Fibroblast of gingiva (primary cell): ENCODE measurements at places on chromosomes 1 and 21.

- DNase-seq, result no peak
These were observed 29.0 kb downstream of the TRIM45 start for GRCh38 chr1:117092594-117092993.

DNA sequence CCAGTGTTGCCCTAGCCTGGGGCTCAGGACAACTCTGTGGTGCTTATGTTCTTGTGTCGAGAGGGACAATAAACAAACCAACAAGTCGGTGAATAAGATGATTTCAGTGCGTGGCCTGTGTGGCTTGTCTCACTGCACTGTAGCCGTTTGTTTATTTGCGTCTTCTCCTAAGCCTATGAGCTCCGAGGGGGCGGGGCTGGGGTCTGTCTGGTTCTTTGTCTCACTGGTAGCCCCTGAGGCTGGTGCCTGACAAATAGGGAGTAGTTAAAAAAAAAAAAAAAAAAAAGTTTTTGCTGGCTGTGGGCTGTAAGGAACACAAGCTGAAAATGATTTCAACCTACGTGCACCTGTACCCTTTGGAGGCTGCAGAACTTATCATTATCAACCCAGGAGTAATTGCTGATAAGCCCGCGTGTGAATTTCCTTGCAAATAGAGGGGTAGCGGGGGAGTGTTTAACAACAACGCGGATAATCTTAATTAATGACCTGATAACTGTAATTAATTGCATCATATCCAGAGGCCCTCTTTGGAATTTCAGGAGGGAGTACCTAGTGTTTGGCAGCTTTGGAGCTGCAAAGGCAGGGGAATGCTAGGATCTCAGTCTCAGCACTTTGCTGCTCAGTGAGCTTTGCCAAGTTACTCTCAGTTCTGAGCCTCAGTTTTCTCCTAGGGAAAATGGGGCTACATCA is 925 bp upstream of the ARHGEF10L start:
- DNase-seq, result no peak

DNA sequence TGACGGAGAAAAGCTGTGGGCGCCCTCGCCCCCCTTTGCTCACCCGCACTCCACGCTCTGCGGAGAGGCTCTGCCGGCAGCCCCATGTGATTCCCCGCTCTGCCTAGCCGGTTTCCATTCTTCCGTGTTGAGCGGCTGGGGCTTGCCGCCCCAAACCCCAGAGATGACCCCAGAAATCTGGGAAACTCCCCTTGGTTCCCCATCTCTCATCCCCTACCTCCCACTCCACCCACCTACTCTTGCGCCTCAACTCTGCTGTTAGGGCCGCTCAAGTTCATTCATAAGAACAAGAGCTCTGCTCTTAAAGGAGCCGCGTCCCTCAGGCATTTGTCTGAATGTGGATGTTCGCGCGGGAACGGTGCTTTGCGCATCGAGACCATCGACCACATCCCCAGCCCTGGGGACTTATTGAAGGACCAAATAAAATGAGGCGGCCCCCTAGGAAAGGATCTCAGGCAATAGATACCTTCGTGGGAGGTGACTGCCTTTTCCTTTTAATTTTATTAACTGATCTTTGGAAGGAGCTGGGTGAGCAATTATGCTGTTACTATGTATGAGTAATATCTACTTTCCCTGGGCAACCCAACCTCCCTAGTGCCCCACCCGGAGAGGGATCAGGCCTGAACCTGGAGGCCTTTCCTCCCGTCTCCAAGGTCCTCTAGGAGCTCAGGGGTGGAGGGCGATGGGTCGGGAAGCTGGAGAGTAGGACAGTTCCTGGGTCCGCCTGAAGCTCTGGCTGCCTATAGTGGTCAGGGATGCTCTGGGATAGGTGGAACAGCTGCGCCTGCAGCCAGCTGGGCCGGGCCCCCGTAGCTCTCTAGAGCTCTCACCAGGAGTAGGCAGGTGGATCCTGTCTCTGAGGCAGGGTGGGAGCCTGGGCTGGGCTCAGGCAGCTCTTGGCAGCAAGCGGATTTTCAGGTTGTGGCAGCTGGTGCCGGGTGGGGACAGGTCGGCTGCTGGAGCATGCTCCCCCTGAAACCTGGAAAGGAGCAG is 898 bp downstream of the MFSD2A start:
- peak; percentile 20 for DNase-seq

GRCh38 chr1:82299656-82300055 is 498.9 kb downstream of the ADGRL2 start:
- peak; percentile 42 for DNase-seq

- DNase-seq, result no peak
These were observed 50.9 kb downstream of the SLAMF6 start for GRCh38 chr1:160472112-160472511.

GRCh38 chr1:246365708-246366107 is 141.4 kb downstream of the SMYD3 start:
- no peak for DNase-seq

DNA sequence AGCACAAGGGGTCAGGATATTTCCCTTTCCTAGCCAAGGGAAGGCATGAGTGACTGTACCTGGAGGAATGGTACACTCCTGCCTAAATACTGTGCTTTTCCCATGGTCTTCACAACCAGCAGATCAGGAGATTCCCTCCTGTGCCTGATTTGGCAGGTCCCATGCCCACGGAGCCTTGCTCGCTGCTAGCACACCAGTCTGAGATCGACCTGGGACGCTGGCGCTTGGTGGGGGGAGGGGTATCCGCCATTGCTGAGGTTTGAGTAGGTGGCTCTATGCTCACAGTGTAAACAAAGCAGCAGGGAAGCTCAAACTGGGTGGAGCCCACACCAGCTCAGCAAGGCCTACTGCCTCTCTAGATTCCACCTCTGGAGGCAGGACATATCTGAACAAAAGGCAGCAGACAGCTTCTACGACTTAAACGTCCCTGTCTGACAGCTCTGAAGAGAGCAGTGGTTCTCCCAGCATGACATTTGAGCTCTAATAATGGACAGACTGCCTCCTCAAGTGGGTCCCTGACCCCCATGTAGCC is 486.0 kb upstream of the CHRM3 start:
- DNase-seq, result no peak

DNA sequence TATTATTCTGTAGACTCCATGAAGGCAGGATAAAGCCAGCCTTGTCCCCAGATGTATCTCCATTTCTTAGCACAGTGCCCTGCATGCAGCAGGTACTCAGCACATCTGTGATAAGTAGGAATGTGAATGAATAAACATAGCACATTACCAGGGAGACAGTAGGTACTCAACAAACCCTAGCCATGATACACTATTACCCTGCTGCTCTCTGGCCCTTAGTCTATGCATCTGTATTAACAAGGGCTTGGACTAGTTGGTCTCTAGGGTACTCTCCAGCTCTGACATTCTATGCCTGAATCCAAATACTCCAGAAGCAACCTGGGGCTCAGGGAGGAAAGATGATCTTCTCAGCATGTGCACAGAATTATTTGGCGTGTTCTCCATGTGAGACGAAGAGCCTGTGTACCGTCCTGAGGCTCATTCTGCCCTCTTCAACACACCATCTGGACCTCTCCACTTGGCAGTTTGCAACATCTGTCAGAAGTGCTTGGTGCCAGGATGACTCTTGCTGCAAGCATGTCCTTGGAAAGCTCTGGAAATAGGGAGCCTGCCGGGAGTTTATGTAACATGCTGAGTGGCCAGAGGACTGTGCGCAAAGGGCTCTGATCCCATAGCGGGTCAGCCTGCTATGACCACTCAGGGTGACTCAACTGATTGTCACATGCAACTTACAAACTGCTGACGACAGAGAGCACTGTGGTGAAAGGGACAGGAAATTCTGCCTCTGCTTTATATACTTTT is 228.2 kb upstream of the USP24 start:
- peak; percentile 100 for DNase-seq

DNA sequence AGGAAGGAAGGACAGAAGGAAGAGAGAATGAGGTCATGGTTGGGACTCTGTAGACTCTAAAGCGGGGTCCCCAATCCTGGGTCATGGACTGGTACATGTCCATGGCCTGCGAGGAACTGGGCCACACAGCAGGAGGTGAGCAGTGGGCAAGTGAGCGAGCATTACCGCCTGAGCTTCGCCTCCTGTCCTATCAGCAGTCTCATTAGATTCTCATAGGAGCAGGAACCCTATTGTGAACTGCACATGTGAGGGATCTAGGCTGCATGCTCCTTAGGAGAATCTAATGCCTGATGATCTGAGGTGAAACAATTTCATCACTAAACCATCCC is 128.9 kb downstream of the TRABD2B start:
- no peak for DNase-seq

GRCh38 chr21:21230672-21231071 is 232.5 kb downstream of the NCAM2 start:
- no peak for DNase-seq

GRCh38 chr1:85049735-85050166 is 1.5 kb upstream of the MCOLN3 start:
- no peak for DNase-seq

GRCh38 chr1:20400341-20401177 is 85.5 kb downstream of the CAMK2N1 start:
- DNase-seq, result no peak

DNA sequence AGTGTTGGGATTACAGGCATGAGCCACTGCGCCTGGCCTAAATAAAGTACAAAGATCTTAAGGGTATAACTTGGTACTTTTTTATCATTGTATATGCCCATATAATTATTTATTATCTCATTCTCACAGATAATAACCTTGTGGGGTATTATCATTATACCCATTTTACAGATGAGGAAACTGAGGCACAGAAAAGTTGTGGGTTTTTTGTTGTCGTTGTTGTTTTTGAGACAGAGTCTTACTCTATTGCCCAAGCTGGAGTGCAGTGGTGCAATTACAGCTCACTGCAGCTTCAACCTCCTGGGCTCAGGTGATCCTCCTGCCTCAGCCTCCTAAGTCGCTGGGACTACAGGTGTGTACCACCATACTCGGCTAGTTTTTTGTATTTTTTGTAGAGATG is 4.1 kb downstream of the CGN start:
- no peak for DNase-seq

DNA sequence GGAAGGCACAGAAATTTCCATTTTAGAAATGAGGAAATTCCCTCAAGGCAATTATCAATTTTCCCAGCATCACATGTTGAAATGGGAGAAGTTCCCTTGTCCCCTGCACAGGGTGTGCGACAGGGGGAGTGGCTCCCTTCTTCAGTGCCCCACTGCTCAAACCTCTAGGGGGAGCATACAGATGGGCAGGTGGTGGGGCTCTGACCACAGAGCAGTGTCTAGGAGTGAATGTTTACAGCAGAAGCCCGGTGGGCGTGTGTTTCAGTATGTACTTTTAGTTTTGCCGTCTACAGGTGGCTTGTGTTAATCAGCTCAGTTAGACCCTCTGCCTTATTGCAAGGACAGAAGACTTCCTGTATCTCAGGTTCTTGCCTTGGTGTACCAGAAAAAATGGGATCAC is 493.7 kb upstream of the PLXNA2 start:
- no peak for DNase-seq
